NCI-H510A (cell line): ENCODE measurements at places on chromosomes 2 and 18.
A peak's percentile ranks its signal among the peaks of the same experiment; 100 is the strongest.

- no peak for DNase-seq
Measured at GRCh38 chr2:17272652-17273525, 245.4 kb downstream of the RAD51AP2 start.

DNA sequence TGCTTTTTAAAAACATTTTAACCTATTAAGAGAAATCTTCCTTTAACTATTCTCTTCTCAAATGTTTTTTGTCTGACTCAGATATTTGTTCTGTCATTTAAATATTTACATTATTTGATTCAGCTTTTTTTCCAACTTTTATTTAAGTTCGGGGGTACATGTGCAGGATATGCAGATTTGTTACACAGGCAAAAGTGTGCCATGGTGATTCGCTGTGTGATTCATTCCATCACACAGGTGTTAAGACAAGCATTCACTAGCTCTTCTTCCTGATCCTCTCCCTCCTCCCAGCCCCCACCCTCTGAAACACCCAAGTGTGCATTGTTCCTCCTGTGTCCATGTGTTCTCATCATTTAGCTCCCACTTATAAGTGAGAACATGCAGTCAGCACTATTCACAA lies 19.4 kb downstream of the SP100 start:
- DNase-seq, result no peak

GRCh38 chr18:23146861-23147469 lies 11.7 kb downstream of the CABLES1 start:
- DNase-seq, result no peak

DNA sequence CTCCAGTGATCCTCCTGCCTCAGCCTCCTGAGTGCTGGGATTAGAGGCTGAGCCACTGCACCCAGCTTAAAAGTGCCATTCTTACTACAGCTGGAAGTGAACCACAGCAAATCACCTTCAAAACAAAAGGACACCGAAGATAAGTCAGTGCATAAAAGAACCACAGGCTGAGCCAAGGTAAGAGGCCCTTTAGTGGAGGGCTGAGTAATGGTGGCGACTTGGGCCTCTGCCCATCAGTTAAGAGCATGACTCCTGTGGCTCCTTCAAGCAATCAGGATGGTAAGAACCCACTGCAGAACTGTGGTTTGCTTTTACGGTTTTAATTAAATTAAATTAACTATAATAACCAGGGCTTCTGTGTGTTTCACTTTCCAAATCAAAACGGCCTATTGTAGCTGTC lies 75.1 kb downstream of the CTAGE1 start:
- no peak for DNase-seq

- no peak for DNase-seq
Measured at GRCh38 chr2:73408198-73408597, 22.6 kb downstream of the ALMS1 start.

- no peak for DNase-seq
Measured at GRCh38 chr2:158414538-158414937, 42.0 kb downstream of the CCDC148 start.

- DNase-seq, result peak; percentile 92
Measured at GRCh38 chr2:189783927-189784867, at the start of the genes ORMDL1 and PMS1. ORMDL1 (minus strand) TSS chr2:189784339; CDS start chr2:189782595, 1,744 bp downstream. PMS1 (plus strand) TSS chr2:189784450; CDS start chr2:189791810, 7,360 bp downstream.

GRCh38 chr2:49845021-49845420 lies 690.7 kb upstream of the FSHR start:
- no peak for DNase-seq

GRCh38 chr2:55775828-55776227 lies 82.2 kb upstream of the PNPT1 start:
- DNase-seq, result no peak
